ENCODE measurements at places on chromosomes 2 and 18. TPM values are rescaled to one million over a fixed set of nuclear protein-coding genes. Genes with fewer than 3 reads are reported as not detected.

DNA sequence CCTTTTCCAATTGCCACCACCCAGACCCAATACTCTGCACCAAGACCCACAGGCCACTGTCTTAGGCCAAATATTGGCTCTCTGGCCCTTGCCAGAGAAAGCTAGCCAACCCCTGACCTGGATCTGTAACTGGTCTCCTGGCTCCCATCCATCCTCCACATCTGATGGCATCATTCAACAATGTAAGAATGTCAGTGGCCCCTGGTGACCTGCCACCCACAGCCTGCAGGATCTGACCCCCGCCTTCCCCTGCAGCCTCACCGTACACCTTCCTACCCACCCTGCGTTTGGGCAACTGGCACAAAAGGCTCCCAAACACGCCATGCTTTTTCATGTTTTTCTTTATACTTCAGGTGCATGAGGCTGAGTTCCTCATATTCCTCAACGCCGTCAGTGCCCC, 60.0 kb upstream of the ASAP2 start:
- DNase-seq, result no peak

The CRIM1 gene
- 60.4 TPM for total RNA-seq

GRCh38 chr2:96747061-96747617, 7.3 kb upstream of the LMAN2L start:
- no peak for DNase-seq

- no peak for DNase-seq
Measured at GRCh38 chr2:39871291-39871761, 92.3 kb upstream of the THUMPD2 start.

DNA sequence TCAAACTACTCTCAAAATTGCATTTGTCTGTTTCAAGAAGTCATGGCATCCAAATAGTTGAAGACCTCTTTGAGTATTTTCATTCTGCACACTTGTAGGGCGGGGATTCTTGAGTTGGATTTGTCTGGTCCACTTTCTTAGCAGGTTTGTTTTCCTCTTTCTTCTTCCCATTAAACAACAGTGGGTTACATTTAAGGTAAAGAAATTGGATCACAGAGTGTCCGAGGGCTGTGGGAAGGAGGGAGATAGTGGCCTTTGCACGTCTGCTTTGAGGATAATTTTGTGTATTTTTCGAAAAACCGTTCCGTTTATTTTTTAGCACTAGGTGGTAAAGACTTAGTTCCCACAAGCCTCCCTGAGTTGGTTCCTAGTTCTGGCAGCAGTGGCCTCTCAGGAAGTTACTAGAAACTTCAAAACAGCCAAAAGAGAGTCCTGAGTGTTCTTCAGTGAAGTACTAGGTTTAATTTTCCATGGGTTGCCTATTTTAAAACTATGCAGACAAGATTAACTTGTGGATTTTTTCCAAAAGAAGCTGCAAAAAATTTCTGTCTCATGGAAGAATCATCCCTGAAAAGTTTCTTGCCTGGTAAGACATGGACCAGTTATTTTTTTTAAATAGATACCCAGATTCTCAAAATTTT, 107.9 kb downstream of the CDC42EP3 start:
- no peak for DNase-seq

DNA sequence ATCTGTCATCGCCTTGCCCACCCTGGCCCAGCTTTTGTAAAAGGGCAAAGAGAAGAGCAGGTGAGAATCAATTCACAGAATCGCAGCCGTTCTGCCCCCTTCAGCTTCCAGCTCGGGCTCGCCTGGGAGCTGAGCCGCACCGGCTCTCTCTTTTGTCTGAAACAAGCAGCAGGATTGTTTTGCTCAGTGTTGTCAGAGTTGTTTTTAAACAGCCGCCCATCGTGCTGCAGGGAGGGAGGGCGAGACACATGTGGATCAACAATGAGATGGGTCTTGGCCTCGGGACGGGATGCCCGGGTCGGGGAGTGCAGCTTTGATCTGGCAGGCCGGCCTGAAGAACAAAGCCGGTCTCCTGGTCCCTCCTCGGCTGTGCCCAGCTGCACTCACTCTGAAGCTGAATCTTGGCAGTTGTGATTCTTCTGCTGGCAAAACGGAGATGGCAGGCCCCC, 39.7 kb upstream of the HDAC4 start:
- DNase-seq, result no peak

The LOXHD1 gene
- not detected for total RNA-seq
